ENCODE measurements at places on chromosomes 4 and X.

- no peak for DNase-seq
Observed at GRCh38 chr4:51932261-51932660, 87.9 kb downstream of the LRRC66 start.

DNA sequence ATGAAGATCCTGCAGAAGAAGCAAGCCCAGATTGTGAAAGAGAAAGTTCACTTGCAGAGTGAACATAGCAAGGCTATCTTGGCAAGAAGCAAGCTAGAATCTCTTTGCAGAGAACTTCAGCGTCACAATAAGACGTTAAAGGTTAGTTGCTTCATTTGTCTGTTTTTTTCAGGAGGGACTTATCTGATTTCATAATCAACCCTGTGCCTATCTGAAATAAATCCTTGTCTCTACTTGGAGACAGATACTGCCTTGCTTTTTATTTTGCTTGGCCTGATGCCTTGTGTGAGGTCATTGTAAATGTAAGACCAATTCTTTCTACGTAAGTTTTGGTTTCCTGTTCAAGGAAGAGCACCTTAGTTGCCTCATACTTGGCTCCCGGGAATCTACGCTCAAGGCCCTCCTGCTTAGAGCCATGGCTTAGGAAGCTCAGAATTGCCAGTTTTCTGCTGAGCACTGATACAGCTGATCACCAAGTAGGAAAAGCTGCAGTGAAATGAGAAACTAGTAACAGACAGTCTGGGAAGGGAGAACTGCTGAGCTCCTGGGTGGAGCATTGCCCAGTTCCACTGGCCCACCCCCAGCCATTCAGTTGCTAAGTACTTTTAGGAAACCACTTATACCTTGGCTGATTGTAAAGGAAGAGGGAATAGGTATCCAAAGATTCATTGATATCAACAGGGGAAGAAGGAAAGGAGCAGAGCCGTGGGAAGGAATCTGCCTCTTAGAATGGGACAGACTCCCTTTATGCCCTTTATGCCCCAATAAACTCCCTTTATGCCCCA is 41.8 kb downstream of the RBBP7 start:
- DNase-seq: no peak

DNA sequence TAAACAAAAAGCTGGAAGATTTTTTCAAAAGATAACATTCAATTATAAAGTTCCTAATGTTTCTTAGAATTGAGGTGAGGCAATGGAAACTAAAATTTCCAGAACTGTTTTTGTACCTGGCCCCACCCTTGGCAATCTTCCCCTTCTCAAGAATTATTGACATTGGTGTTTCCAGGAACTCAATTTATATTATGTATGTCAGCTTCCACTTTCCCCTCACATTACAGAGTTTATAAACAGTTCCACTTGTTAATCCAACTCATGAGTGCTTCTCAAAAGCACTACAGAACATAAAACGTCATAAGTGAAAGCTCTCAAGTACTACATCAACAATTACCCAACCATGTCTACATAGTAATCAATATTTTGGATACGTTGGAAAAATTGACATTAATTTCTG is 107.4 kb downstream of the FAM13A start:
- DNase-seq: no peak

DNA sequence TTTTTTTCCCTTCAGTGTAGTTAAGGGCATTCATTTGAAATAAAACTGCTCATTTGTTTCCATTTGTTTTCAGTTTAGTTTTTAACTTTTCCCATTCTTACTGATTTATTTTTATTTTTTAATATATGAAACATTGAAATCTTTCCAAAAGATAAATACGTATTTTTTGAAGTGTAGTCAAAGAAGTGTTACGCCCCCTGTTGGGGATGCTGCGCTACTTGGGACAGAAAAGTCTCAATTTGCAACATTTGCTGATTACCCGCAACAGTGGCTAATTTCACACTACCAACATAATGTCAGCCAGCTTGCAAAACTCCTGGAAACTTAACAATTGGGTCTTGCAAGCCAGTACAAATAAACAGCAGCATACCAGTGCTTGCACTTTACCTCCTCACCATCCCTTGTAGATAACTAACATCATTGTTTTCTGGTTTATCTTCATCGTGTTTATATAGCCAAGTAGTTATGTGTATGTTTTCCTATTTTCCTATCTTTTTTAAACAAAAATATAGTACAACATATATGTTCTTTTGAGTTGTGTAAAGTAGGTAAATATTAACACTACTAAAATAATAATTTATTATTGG is 158.6 kb downstream of the STPG2 start:
- DNase-seq: no peak

GRCh38 chrX:54794795-54795194 is 3.3 kb downstream of the ITIH6 start:
- no peak for DNase-seq
